ENCODE measurements at places on chromosomes 3 and 15.

- DNase-seq = no peak
Measured at GRCh38 chr3:31247850-31248562, 284.7 kb upstream of the STT3B start.

DNA sequence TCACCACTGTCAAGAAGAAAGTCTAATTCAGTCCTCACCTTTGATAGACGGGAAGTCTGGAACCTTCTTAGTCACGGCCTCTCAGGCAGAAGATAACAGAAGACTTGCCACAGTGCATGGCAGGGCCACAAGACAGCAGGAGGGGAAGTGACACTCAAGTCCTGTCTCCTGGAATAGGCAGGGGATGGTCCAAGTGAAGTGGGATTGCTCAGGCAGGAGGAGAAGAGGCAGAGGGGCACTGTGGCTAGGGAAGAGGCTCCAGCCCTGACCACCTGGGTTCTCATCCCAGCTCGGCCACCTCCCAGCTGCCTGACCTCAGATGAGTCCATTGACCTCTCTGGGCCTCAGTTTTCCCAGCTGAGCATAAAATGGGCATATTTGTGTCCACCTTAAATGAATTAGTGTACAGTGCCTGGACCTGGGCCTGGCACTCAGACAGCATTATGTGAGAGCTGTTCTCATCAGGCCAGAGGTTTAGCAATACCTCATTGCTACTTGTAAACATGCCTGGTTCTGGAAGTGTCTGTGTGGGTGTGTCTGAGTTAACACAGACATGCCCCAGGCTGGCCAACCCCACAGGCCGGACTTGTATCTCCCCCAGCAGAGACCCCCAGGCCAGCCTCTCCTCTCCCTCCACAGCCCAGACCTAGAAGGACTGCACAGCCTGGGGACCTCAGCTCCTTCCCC lies 11.5 kb upstream of the PCSK6 start:
- DNase-seq = peak; percentile 17

DNA sequence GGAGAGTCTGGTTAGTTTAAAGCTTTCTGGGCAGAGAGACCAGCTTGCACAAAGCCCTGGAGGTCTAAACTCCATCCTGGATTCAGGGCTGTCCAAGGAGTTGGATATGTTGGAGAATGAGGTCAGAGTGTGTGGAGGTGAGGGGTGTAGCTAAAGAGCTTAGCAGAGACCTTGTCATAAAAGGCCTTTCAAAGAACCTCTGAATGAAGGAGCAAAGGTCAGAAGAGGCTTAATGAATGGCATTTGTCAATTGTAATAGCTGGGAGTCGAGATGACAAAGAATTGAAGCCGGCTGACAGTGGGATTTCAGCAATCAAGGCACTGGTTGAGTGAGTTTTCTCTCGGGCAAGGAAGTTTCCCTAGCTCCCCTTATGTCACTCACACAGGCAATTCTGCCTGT lies 202.6 kb downstream of the PDCD6IP start:
- DNase-seq = no peak

DNA sequence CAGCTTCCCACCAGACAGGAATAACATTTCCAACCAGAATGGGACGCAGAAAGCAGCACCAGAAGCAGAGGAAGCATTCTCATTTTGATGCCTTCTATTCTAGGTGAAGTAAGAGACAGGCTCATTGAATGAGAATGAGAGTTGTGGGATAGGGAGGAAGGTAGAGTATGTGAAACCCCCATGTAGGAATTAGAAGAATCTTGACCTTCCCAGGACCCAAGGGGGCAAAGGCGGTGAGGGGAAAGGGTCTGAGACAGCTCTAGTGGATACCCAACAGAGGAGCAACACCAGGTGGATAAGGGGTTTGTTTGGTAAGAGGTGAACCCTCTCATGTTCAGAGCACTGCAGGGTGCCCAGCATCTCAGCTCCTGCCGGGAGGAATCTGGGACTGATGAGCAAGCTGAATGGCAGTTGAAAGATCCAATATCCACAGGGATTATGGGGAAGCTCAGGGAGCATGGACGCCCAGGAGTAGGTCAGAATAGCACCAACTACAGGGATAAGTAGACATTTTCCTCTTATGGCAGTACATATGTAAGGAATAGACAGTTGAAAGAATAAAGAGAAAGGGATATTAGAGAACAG lies 77.0 kb downstream of the PLCL2 start:
- no peak for DNase-seq

- DNase-seq = no peak
Measured at GRCh38 chr15:60255390-60255789, 142.4 kb downstream of the ANXA2 start.

- DNase-seq = no peak
Measured at GRCh38 chr15:69017978-69018377, 3.5 kb downstream of the NOX5 start.

DNA sequence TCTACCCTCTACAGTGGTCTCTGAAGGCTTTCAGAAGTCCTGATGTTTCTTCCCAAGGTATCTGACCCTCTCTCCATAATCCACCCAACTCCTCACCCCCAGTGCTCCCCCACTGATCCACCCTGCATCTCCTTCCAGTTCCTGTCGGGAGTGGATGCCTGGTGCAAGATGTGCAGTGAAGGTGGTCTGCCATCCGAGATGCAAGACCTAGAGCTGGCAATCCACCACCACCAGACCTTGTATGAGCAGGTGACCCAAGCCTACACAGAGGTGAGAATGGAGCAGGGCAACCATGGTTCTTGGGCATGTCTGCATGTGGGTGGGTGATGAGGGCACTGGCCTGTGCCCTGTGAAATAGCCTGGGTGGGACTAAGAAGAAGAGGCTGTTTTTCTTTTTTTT lies 337.8 kb upstream of the ROPN1 start:
- DNase-seq = no peak

- DNase-seq = no peak
Measured at GRCh38 chr3:111903067-111903511, 44.0 kb downstream of the PHLDB2 start.

- DNase-seq = peak; percentile 52
Measured at GRCh38 chr3:49906073-49906743, 2.5 kb upstream of the MST1R start.

- DNase-seq = no peak
Measured at GRCh38 chr15:52018244-52018643, 775 bp upstream of the MAPK6 start.

DNA sequence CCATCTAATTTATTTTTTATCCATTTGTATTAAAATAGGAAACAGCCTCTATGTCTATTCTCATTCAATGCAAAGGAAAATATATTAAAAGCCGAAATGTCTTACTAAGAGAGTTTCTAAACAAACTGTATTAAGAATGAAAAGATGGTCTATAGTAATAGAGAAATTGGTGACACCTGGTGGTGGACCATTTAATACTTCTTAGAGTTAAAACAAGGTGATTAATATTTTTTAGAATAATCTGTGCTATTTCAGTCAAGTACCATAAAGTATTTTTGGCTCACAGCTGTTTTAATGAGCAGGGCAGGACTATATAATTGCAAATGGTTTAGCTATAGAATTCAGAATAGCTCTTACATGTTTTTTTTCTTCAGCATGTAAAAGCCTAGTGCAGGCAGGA lies 55.7 kb downstream of the SYNPR start:
- DNase-seq = peak; percentile 5

DNA sequence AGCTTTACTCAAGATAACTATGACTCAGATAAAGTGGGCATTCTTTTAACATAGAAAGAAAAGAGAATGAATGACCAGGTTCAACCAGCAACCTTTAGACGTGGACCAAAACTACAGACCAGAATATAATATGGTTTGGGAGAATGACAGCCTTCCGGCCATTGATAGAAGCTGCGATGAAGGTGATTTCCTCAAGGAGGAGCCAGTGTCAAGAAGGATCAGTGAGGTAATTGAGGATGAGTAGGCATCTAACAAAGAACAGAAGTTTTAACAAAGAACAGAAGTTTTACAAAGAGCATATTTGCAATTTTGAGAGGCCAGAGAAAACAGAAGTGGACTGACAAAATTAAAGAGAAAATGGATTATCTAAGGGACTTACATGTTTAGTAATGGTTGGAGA lies 289.0 kb upstream of the AGTR1 start:
- no peak for DNase-seq

DNA sequence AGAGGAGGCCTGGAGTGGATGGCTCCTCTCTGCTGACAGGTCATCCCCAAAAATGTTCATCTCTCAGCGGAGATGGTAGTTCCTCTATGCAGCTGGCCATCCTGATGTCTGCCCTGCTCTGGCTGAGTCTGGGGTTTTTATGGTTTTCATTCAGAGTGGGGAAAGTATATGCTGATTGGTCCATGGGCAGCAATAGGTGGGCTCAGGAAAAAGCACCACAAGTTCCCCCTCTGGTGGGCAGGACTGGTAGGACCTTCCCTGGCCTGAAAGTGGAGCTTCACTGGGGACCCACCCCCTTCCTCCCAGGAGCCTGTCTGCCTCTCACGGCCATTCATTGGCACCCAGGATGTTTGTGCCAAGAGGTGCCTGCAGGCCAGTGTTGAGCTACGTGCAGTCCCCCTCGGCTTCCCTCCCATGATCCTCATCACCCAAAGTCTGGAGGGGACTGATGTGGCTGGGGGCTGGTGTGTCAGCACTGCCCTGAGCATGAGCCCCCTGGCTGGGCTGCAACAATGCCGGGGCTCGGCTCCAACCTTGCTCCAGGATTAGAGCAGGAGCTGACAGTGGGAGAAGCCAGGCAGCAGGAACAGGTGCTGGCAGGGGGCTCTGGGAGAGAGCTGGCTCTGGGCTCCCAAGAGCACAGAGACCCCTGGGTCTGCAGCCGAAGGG lies 13.1 kb upstream of the BLOC1S6 start:
- DNase-seq = peak; percentile 44

DNA sequence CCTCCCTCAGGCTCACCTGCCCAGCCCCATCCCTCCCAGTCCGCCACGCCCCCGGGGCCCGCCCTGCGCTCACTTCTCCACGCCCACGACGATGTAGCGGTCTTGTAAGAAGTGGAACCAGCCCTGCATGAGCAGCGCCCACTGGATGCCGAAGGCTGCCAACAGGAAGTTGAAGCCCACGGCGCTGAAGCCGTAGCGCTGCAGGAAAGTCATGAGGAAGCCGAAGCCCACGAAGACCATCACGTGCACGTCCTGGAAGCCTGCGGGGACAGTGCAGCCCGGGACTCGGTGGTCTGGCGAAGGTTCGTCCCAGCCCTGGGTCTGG lies 9.7 kb downstream of the RHCG start:
- peak; percentile 34 for DNase-seq

DNA sequence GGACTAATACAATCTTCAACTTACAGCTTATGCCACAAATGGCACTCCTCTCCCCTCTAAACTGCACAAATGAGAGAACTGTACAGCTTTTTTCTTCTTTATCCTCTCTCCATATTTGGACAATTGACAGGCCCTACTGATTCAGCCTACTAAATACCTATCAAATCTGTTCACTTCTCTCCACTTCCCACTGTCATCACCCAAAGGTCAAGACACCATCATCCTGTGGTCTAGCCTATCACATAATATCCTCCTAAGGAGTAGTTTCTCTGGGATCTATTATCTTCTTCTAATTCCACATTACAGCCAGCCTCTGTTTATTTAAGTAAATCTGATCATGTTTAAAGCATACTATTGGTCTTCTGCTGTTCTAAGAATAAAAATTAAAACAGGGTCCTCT lies 33.0 kb upstream of the SLC12A8 start:
- no peak for DNase-seq

DNA sequence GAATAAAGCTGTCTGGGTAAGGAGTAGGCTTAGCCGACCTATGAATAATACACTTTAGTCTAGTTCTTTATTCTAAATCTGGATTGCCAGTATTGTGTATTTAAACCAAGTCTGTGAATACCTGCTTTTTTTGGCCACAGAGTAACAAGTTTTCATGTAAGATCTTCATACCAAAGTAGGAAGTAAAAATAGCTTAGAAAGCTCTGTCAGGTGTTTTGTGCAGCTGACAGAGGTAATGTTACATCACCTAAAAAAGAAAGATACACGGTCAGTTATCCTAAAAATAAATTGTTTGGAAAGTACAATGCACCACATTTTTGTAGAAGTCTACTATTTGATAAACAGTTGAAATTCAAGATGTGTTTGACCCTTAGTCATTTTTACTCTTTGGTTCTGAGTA lies 16.5 kb downstream of the CALML4 start:
- DNase-seq = no peak

GRCh38 chr3:123694366-123695087 lies 109.7 kb upstream of the HACD2 start:
- DNase-seq = no peak

DNA sequence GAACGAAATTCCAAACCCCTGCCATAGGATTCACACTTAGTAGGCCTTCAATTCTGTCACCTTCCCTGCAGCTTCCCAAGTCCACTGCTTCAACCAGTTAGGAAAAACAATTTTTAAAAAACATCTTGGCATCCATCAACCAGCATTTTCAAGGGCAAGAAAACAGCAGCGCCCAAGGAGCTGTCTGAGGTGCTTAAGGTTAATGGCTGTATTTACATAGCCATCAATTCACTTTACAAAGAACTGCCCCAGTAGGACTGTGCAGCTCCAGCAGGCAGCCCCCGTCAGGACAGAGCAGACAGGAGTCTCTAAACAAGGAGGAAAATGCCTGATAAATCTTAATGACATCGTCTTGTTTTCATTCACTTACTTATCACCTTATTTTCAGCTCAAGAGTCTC lies 13.3 kb downstream of the TAFA4 start:
- no peak for DNase-seq
